BJ (cell line): ENCODE measurements at places on chromosomes 4 and X.

DNA sequence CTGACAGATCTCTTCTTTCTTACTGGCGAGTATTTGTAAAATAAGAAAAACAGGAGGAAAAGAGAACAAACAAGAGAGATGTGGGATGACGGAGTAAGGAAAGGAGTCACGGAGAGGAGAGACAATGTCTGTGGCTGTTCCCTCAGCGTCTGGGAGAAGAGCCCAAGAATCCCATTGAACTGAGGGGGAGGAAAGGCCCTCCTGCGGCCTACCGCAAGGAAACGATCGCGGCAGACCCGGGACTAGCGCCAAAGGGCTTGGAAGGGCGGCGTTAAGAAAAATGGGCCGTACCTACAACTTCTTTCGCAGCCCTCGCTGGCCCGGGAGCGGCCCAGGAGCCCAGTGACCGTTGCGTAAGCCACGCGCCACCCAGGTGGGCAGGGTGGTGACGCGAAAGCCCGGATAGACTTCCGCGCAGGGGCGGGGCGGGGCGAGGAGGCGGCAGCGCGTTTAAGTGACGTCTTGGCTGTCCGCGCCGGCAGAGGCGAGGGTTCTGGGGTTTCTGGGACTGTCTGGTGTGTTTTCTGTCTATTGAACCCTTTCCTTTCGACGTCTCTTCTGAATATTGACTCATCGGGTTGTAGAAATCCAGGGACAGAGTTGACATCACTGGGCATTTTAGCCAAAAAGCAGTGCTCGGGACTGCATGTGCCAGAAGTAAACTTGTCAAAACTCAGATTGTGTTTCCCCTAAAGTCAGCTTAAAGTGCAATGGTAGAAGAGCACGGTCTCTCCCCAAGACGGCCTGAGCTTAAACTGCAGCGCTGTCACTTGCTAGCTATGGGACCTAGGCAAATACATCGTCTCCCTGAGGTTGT is at the start of gene SLC9B1:
Gene SLC9B1, minus strand, starts transcription at position 398 of the 817 bp plus-strand sequence. CDS start 27,994 bp downstream, outside the sequence.
- peak; percentile 89 for DNase-seq

DNA sequence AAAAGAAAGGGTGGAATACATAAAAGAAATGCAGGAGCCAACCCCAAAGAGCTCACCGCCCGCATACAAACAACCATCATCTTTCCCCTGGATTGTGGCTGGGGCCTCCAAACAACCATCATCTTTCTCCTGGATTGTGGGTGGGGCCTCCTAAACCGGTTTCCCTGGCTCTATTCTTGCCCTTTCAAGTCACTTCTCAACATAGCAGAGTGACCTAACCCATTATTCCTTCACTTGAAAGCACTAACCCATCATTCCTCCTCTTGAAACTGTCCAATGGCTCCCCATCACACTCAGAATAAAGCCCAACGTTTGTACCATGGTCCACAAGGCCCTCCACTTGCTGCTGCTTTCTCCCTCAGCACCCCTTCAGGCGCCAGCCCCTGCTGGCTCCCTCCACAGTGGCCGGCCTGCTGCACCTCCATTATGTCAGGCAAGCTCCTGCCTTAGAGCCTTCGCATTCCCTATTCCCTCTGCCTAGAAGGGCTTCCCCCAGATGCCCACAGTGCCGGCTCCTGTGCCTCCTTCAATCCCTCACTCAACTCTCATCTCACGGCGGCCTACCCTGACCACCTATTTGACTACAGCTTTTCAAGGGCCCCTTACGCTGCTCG is 24.1 kb downstream of the SMIM43 start:
- DNase-seq: no peak

DNA sequence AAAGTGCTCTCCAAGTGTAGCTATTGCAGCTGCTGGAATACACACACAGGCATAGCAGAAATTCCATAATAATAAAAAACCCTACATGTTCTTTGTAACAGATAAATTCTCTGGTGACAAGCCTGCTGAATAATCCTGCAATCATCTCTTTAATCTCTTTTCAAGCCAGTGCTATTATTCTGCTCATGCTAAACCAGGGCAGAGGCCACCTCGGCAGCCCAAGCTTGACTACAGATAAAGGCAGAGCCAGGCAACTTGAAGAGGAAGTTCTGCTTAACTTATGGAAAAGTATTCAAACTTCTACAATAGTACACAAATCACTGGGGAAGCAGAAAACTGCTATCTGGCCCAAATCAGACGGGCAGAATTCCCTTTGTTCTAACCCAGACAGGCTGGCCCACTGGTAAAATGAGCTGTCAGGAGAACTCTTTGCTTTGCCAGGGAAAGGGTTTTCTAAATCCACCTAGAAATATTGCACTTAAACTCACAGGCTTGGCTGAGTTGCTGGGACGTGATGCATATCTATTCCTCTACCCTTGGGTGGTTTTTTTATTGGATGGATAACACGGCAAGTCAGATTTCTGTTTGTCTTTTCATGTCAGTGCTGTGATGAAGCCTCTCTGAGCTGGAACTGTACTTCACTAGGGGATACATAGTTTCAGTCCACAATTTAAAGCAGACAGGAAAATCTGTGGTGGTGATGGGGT is 70.5 kb downstream of the GATB start:
- peak; percentile 29 for DNase-seq

- DNase-seq: peak; percentile 11
Observed at GRCh38 chr4:137471895-137472294, 60.4 kb downstream of the PCDH18 start.

DNA sequence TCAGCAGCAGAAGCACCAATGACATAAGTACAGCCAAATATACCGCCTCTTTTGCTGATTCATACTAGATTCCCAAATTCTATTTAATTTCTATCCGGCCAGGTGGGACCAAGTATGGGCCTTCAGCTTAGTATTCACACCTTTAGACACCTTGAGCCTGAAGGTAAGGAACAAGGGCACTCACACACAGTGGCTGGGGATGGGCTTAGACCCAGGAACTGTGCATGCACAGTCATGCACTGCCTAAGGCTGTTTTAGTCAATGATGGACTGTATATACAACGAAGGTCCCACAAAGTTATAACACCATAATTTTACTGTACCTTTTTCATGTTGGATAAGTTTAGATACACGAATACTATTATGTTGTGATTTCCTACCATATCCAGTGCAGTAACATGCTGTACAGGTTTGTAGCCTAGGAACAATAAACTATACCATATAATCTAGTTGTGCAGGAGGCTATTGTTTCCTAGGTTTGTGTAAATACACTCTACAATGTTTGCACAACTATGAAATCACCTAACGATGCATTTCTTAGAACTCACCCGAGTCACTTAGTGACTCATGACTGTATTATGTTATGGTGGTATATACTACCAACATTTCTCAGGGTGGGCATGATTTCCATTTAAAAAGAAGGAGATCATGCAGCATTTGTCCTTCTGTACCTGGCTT is 9.7 kb upstream of the CLNK start:
- no peak for DNase-seq

DNA sequence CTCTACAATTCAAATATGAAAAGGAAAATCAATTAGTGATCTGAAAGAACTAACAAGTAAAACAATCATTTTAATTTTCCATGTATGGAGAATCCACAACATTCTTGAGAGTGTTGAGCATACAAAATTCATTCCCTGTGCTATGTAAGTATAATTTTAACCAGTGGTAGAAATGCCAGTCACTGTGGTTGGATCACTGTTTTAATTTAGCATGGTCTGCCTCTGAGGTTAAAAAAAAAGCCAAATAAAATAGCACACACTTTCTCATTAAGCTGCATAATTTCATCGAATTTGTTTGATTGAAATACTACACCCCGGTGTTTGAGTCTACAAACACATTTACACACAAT is 185.5 kb upstream of the STS start:
- DNase-seq: no peak

- no peak for DNase-seq
Observed at GRCh38 chrX:29082558-29082957, 495.3 kb downstream of the IL1RAPL1 start.

DNA sequence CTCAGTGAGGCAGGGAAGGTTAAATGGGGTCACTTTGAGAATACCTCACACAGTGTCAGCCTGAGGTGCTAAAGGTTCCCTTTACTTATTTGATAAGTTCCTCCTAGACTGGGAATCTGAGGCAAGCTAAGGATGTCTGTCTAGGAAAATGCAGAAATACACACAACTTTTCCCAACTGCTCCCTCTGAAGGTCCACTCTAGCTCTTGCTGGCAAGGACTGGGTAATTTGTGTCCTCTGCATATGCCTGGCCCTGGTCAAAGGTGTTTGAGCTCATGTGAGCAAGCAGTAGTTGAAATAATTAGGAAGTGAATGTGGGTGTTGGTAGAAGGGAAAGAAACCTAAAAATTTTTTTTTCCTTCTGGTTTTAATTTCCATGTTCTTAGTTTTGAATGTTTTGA is 21.3 kb downstream of the TXLNG start:
- no peak for DNase-seq

GRCh38 chr4:71545168-71545567 is 206.3 kb downstream of the SLC4A4 start:
- peak; percentile 54 for DNase-seq

DNA sequence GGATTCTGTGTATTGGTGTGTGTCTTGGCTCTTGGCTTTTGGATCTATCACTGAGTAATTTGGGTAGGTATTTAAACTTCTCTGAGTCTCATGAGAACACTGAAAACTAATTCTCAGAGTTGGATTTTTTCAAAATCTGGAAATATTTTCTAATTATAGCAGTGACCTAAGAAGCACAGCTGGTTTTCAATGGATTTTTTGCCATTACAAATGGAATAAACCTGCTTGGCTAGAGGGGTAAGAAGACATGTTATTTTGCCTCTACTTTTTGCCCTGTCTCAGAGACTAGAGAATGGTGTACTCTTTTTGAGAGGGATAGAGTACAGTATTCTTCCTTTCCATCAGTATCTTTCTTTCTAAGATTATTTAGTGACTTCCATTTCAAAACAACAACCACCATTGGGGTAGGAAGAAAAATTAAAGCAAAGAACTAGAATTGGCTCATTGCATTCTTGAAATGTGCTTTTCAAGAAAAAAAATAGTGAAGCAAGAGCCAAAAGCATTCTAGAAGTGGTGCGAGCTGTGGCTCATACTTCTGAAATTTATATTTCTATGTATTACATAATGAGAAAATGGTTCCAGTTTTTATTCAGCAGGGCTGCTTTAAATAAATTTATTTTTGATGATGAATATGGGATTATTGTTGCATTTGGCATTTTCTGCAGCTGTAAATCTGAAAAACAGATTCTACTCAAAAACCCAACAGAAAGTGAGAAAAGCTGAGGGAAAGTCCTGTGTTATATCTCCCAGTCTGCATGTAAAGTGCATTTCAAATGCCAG is 850.2 kb upstream of the SLIT2 start:
- DNase-seq: no peak

GRCh38 chrX:66760651-66761050 is 121.8 kb upstream of the EDA2R start:
- no peak for DNase-seq

- DNase-seq: no peak
Observed at GRCh38 chr4:181938631-181939030, 304.6 kb upstream of the TENM3 start.

GRCh38 chr4:140103676-140104075 is 50.3 kb downstream of the MAML3 start:
- no peak for DNase-seq

DNA sequence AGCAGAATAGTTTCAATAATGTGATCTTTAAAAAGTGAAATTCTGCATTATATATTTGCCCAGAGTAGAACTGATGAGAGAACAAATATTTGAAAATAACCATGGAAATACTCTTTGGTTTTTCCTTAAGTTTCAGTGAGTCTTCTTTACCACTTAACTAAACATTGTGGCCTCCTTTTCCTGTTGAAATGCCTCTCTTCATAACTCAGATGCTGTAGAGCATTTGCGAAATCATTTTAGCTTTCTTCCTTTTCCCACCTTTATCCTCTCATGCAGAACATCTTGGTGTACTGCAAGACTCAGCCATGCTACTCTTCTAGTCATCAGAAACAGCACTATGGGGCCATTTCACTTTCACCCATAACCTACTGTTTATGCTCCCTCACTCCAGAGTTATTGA is 48.2 kb downstream of the CASK start:
- DNase-seq: no peak

- no peak for DNase-seq
Observed at GRCh38 chrX:46978341-46979291, 66.4 kb downstream of the JADE3 start.

GRCh38 chr4:85767649-85768048 is 292.7 kb downstream of the ARHGAP24 start:
- DNase-seq: no peak

- DNase-seq: no peak
Observed at GRCh38 chr4:108943976-108944591, 181.2 kb upstream of the ETNPPL start.

GRCh38 chr4:69787879-69788278 is 27.5 kb upstream of the SULT1B1 start:
- DNase-seq: no peak

DNA sequence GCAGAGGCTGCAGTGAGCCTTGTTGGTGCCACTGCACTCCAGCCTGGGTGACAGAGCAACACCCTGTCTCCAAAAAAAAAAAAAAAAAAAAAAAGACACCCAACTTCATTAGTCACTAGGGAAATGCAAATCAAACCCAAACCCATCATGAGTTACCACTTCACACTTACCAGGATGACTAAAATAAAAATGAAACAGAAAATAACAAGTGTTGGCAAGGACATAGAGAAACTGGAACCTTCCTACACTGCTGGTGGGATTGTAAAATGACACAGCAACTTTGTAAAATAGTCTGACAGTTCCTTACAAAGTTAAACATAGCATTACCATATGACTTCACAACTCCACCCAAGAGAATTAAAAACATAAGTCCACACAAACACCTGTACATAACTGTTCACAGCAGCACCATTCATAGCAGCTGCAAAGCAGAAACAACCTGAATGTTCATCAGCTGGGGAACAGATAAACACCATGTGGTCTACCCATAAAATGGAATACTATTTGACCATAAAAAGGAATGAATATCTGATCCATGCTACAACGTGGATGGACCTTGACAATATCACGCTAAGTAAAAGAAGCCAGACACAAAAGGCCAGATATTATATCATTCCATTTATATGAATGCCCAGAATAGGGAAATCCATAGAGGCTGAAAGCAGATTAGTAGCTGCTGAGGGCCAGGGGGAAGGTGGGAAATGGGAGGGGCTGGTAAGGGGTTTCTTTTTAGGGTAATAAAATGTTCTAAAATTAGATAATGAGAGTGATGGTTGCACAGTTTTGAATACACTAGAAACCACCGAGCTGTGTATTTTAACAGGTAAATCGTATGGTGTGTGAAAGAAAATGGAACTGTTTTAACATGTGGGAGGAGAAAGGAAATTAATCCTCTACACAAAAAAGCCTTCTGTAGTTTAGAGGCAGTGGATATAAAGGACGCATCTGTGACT is 18.3 kb downstream of the CD99L2 start:
- DNase-seq: no peak

GRCh38 chr4:112381996-112382692 is 85.0 kb downstream of the ALPK1 start:
- DNase-seq: no peak
